ENCODE measurements at places on chromosomes 12 and 14.

GRCh38 chr12:98109266-98109665 lies 406.1 kb upstream of the TMPO start:
- DNase-seq: no peak

DNA sequence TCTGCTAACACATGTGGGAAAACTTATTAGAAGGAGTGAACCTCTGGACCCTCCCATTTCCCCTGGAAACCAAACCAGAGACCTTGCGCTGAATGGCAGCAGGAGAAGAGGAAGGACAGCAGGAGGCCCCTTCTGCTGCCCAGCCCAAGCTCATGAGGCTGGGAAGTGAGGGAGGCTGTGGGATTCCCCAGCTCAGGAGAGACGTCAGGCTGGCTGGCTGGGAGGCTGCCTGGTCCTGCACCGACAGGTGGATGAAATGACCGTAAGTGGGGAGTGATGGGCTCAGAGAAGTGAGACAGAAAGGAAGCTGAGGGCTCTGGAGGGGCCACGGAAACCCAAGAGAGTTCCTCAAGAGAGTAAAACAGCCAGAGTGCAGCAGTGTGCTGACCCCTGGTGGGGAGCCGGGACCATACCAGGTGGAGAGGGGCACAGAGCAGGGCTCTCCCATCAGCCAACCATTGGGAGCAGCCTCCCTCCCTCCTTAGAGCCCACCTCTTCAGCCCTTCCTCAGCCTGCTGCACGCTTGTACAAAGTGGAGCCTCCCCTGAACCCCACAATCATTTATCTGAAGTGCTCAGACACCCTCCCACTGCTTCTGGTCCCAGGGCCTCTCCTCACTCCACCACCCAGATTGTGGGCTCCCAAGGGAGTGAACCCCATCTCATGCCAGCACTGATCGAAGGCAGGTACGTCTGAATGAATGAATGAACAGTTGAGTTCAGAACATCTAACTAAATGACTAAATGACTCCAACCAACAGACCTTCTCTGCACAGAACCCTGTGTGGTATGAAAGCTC lies 14.0 kb downstream of the TAMALIN start:
- peak; percentile 65 for DNase-seq

DNA sequence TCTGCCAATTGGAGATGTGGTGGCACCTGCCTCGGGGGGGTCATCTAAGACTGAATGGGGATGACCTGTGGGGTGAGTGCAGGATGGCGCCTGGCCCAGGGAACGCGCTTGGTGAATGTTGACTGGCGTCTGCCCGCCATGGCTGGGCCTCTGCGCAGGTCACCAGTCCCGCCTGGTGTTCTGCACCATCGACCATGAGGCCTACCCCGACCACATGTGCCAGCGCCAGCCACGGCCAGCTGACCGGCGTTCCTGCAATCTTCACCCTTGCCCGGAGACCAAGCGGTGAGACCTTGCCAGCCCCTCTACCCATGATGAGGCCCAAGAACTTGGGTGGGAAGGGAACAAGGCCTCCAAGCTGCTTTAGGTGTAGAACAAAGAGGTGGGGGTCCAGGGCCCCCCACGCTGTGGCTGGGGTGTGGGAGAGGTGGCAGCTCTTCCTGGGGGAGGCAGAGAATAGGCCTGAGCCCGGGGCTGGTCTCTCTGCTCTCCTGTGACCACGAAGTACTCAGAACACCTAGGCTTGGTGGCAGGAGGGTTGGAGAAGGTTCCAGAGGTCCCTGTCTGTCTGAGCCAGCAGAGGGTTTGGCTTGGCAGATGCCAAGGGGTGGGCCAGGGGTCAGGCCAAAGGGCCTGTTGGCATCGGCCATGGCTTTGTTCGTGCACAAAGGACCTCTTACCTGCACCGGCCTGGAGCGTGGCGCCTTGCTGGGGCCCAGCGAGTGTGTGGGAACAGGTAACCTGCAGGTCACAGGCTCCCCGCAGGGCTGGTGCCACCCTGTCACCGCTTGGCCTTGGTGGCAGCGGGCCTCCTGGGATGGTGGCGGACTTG lies 15.4 kb downstream of the PAPLN start:
- no peak for DNase-seq

DNA sequence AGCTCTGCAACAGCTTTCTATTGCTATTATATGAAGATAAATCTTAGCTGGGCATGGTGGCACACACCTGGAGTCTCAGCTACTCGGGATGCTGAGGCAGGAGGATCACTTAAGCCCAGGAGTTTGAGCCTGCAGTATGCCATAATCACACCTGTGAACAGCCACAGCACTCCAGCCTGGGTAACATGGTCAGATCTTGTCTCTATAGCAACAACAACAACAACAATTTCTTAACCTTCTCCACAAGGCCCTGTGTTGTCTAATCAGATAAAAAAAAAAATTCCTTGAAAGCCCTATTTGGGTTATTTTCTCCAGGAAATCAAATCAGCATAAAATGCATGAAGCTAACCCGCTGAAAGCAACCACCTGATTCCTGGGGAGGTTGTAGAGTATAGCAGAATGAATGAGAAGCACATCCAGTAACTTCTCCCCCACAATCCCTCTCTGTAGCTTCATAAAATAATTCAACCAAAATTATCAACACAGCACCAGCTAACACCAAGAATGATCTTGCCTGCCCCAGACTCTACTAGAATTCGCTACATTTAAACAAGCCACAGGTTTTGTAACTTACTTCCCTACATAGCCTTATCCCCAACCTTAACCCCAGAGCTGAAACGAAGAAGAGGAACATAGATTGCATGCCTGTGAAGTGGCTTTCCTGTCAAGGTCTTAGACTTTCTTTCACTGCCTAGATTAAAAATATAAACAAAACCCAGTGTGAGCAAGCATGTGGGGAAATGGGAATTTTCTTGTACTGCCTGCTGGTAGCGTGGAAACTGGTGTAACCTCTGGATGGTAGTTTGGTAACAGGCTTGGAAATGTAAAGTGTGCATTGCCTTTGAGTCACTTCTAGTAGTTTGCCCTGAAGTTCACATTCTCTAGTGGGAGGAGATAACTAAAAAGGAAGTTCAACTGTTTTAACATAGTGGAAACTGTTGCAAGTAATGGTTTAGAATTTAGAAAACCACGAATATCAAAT lies 6.0 kb upstream of the STK38L start:
- no peak for DNase-seq

GRCh38 chr12:129379076-129379804 lies 524.6 kb downstream of the TMEM132D start:
- no peak for DNase-seq

DNA sequence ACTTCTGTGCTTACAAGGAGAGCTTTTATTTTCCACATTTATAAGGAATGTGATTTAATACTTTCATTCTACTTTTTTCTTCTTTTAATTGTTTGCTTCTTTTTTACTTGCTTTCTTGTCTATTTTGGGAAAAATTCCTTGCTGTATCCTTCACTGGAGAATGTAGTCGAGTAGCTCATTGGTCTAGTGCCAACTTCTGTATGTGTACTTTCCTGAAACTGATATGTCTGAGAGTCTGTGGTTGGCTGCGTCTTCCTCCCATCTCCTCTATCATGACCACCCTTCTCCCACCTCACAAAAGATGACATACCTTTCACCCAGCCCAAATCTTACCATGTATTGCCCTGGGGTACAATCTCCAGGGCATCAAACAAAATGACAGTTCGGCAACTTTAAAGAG lies 51.8 kb downstream of the MSRB3 start:
- no peak for DNase-seq

DNA sequence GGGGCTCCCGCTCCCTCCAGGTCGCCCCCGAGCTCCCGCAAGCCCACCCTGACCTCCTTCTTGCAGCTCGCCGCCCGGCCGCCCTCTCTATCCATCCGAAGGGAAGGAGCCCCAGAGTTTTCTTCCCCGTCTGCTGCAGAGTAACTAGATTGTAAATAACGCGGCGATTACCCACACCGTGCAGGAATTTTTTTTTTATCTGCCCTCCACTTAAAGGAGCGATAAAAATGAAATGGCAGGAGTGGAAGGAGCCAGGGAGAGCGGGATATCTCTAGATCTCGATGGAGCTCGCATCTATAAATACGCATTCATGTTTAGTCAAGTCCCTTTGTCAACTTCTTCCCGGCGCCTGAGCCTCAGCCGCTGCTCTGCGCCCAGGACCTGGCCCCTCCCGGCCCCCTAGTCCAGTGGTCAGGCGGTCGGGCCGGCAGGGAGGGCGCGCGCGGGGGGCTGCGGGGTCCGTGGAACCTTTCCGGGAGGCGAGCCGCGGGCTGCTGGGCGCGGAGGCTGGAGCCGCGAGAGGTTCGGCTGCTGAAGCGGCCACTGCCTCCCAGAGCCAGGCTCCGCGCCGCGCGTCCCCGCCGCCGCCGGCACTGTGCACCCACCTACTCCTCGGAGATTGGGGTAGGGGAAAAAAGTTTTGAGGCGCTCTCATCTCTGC lies 386.0 kb downstream of the BCAT1 start:
- DNase-seq: no peak

- no peak for DNase-seq
These were observed 90.7 kb downstream of the NINJ2 start for GRCh38 chr12:572532-572899.

- DNase-seq: no peak
These were observed 1.7 kb upstream of the KCNJ8 start for GRCh38 chr12:21776175-21776574.

DNA sequence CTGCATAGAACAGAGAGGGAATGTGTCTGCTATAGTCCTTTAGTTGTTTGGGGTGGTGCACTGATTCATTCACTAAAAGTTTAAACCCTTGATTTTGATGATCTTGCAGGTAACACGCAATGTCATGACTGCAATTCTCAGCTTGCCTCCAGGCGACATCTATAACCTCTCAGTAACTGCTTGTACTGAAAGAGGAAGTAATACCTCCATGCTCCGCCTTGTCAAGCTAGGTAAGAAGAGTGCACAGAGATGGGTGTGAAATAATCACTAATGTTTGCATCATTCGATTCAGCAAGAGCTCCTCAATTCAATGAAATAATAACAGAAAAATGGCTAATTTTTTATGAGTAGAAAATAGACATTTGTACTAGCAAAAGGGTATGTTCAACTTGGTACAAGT lies 203.7 kb downstream of the PTPRO start:
- DNase-seq: no peak

GRCh38 chr12:60180298-60180697 lies 584.5 kb downstream of the SLC16A7 start:
- DNase-seq: no peak
